ENCODE measurements at places on chromosomes 2 and 18. TPM values are rescaled to one million over a fixed set of nuclear protein-coding genes. Genes with fewer than 3 reads are reported as not detected.

Gene PLA2R1
- total RNA-seq, result 19.9 TPM

Gene DSC3
- total RNA-seq, result under 0.01 TPM

Gene HNMT
- 100 TPM for total RNA-seq

Gene ONECUT2
- total RNA-seq, result under 0.01 TPM

Gene LYPD6
- total RNA-seq, result 0.59 TPM

Gene DLGAP1
- not detected for total RNA-seq

Gene CDH20
- total RNA-seq, result not detected

Gene LRP2
- not detected for total RNA-seq

Gene MREG
- 1.8 TPM for total RNA-seq

Gene TAF4B
- 5.1 TPM for total RNA-seq

Gene SH3YL1
- total RNA-seq, result 56.0 TPM

Gene FANCL
- total RNA-seq, result 10.9 TPM

Gene KYNU
- 10.9 TPM for total RNA-seq

Gene OTOS
- total RNA-seq, result not detected

GRCh38 chr2:21220930-21221329, 97.2 kb downstream of the TDRD15 start:
- DNase-seq, result no peak

DNA sequence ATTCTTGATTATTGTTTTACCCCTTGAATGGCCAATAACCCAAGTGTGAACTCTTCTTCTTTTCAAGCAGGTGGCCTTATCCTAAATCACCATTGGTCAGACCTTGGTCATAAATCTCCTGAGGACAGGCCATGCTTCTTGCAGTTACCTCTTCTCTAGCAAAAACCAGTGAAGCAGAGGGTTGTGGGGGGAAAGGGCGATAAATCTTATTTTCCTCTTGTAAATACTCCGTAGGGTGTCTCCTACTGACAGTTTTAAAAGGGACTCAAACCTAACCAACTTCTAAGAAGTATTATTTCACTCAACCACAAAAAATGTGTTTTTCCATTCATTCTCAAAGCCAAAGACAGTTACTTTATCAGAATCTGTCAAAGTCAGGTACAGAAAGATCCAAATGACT, 168.1 kb upstream of the RMP24 start:
- DNase-seq, result no peak

DNA sequence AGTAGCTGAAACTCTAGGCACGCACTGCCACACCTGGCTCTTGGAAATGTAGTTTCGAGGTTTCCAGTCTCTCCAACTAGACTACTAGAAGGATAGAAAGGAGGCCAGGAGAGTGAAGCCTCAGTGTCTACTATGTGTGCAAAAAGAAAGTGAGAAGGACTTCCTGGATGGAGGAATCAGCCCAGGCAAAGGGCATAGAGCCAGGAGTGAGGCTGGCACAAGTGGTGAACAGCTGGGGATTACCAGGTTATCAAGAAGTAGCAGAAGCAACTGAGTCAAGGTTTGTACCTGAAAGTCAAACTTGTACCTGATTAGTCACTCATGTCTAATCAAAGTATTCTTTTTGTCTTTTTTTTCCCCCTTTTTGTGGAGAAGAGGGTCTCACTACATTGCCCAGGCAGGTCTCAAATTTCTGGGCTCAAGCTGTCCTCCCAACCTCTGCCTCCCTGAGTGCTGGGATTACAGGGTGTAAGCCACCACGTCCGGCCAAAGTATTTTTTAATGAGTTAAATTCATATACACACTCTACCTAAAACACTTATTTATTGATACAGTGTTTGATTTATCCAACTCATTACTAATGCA, 8.7 kb upstream of the FZD5 start:
- no peak for DNase-seq

- no peak for DNase-seq
Measured at GRCh38 chr2:38829971-38830370, 45.8 kb downstream of the DHX57 start.

- DNase-seq, result no peak
Measured at GRCh38 chr18:681985-682384, 24.5 kb downstream of the TYMS start.

DNA sequence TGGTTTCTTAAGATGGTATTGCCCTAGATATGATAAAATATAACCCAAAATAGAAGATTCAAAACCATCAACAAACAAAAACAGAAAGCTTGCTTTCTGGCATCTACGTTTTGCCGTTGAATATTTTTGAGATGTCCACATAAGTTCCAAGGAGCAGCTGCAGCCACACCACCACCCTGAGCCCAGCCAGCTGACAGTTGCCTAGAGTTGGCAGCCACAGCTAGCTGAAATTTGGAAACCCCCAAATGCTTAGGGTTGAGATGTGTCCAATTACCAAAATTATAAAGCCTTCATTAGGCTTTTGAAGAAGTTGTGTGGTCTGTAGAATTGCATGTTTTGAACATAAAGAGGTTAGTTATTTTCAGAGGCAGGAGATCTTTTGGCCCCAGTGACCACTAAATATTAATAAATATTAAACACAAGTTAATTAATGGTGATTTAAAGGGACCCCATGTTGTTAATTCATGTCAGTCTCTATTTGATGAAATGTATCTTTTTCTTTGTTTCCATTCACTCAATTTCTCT, 118.1 kb upstream of the DTNA start:
- no peak for DNase-seq

DNA sequence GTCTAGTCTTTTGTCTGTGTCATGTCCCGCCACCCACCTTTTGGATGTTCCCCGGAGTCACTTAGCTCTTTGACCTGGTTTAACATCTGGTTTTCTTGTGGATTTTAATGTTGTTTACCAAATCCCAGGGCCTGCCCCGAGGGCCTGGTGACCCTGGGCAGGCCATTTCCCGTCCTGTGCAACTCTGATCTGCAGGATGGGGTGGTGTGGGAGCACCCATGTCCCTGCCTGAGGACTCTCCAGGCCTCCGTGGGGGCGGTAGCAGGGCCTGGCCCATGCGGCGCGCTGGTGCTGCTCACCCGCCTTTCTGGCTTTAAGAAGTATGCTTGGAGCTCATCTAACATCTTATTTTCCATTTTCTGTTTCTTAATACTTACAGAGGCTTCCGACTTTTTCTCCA, 10.7 kb downstream of the RAMP1 start:
- DNase-seq, result peak; percentile 45

DNA sequence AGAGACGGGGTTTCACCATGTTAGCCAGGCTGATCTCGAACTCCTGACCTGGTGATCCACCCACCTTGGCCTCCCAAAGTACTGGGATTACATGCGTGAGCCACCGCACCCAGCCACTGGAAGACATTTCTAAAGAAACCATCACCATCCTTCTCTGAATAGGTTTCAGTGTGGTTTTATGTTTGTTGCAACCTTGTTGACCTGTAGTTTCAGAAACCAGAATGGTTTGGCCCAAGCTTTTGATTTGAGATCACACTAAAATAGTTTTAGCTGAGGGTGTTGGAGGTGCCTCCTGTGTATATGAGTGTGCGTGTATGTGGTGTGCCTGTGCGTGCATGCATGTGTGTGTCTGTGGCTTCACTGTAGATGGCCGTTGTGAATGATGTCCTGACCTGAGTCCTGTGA, 26.2 kb downstream of the INPP4A start:
- no peak for DNase-seq

DNA sequence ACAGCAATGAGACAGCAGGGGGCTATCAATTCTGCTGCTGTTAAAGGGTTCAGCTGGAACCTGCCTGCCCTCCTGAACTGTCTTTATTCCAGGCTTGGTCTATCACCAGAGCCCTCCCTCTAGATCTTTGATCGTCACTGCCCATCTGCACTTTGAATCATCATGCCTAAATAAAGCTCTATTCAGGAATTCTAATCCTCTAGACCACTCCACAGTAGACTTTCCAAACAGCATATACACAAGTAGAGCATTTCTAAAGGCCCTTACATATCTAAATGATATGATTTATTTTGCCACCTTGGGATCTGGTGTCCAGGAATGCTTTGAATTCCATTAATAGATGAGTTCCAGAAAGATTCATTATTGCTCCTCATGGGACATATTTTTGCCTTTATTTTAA, 542.1 kb upstream of the SYT4 start:
- no peak for DNase-seq

- DNase-seq, result no peak
Measured at GRCh38 chr2:190551928-190552327, 17.4 kb upstream of the NEMP2 start.

DNA sequence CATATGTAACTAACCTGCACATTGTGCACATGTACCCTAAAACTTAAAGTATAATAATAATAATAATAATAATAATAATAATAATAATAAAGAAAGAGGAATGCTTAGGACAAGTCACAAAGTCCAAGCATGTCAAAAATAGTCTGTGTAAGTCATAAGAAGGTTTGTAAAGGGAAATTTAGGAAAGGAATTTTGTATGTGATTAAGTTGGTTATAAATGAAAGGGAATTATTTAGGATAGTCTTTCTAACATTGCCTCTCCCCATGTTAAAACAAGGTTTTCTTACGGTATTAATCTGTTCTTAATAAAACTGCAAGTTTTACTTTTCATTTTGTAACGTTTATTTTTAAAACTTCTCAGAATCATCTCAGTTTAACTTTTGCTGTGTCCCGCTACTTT, 62.8 kb downstream of the SESTD1 start:
- DNase-seq, result no peak

- DNase-seq, result no peak
Measured at GRCh38 chr18:42743373-42744138, 371.9 kb downstream of the RIT2 start.

- no peak for DNase-seq
Measured at GRCh38 chr18:37364237-37364636, 201.4 kb downstream of the CELF4 start.

DNA sequence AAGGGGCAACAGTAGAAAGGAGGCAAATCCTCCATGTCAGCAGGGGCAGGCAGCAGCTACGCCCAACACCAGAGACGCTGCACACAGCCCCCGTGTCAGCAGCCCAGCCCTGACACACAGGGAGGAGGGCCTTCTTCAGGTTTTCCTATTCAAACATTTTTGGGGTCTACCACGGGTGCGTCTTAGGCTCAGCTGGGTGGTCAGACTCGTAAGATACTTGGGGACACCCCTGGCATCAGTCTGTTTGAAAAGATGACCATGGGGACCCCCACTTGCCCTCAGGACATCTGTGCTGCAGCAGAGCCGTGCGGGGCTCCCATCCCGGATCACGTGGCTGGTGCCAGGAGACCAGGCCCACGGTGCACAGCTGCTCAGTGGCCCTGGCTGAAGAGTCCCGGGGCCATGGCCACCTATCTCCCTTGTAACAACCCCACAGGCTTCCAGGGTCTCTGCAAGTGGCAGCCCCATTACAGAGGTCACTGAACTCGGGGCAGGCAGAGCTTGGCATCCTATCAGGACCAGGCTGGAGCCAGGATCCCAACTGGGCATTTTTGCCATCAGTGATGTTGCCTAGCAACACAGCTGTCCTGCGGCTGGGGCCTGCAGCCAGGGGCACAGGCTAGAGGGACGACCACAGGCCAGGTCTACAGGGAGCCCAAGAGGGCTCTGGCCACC, 82.5 kb downstream of the EDAR start:
- no peak for DNase-seq

DNA sequence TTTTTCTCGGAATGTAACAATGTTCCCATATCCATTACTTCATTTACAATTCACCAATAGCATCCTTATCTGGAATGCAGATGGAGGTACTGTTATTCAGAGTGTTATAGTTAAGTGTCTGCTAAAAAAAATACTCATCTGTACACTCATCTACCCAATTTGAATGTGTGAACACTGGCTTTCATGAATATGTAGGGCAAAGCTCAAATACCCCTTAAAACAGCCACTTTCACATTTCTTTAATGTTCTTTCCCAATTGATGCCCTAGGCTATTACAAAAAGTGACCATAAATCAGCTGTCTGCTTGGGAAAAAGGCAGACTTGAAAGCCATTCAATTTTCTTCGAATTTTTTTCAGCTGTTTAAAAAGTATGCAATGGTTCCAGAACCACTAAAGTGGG, 796.3 kb upstream of the FSHR start:
- no peak for DNase-seq

GRCh38 chr18:7598167-7599047, 31.3 kb downstream of the PTPRM start:
- peak; percentile 73 for DNase-seq

DNA sequence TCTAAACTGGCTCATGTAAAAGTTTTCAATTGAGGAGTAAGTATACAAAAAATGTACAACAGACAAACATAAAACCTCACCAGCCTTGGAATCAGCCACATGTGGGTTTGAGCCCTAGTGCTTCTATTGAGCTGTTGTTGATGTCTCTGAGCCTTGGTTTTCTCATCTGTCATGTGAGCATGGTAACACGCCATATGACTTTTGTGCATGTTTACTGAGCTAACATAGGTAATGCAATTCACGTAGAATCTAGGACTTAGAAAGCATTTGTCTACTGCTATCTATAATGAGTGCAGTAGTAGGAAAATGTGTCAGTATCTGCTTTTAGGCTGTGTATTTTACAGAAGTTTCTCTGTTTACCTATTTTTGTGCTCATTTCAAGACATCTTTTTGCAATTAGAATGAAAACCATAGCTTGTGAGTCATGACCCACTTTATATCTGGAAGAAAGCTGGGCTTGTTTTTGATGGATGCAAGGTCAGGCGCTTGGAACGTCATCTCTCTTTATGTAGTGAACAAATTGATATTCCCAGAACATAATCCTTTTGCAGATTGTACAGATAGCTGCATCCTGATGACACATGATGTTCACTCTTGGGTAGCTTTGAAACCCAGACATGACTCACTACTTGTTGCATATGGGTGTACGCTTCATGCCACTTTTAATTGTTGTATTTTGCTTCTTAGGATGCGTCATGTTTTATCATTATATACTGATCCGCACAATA, 94.3 kb downstream of the RNF144A start:
- DNase-seq, result no peak

- DNase-seq, result no peak
Measured at GRCh38 chr2:46014911-46015654, 282.1 kb upstream of the EPAS1 start.

- DNase-seq, result no peak
Measured at GRCh38 chr2:195711478-195711877, 54.5 kb downstream of the SLC39A10 start.

GRCh38 chr2:42085706-42086487, 38.1 kb downstream of the PKDCC start:
- DNase-seq, result no peak

DNA sequence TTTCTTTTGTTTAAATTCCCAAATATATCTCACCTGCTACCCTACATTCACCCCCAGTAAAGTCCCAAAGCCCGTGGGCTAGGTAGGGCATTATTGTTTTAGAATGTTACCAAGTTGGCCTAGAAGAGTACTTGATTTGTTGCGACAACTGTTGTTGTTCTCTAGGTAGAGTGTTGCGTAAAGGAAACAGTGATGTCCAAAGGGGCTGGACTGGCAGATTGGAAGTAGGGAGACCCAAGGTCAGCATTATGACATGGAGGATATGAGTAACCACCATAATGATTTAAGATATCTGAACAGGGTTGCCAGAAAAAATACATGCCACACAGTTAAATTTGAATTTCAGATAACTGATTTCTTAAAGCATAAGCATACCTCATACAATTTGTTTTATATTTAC, 39.2 kb downstream of the SCN1A start:
- peak; percentile 32 for DNase-seq

DNA sequence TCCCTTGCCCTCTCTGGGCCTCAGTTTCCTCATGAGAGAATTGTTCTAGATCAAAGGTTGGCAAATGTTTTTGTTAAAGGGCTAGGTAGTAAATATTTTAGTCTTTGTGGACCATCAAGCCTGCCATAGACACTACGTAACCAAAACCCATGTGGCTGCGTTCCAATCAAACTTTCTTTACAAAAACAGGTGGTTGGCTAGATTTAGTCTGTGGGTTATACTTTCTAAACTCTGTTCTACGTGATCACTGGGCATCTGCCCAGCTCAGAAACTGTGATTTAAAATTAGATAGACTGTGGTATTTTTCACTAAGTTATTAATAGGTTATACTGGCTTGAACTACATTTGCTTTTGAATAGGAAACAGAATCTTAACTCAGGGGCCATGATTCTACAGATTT, 149.8 kb upstream of the DCC start:
- DNase-seq, result no peak
